ENCODE measurements at places on chromosomes 13 and 19. TPM values are rescaled to one million over a fixed set of nuclear protein-coding genes. Genes with fewer than 3 reads are reported as not detected.

SERPINE3 gene
- total RNA-seq = not detected

LCP1 gene
- 61.7 TPM for total RNA-seq

CFAP97D2 gene
- not detected for total RNA-seq

NANOS2 gene
- not detected for total RNA-seq

PCDH9 gene
- total RNA-seq = 15.3 TPM

Measured in thoracic aorta (tissue), 2 donors.